NCI-H2081 treated with DMSO at 0.1 percent for 48 hours (cell line): ENCODE measurements at places on chromosomes 3 and 15.

DNA sequence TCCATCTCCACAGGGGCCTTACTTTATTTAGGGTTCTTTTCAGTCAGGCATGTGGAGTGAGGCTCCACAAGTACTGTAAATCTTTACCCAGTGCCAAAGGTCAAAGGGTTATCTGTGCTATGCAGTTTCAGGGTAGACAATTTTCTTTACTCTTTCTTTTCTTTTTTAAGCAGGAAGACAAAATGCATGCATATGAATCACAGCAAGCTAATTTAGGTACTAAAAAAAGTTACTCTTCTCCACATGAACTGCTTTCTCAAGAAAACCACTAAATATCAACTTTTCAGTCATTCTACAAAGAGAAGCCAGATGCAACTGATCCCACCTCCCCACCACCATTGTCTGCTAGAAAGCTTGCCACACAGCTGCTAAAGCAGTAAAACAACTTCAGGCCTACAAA lies 73.3 kb upstream of the PYGO1 start:
- no peak for DNase-seq

DNA sequence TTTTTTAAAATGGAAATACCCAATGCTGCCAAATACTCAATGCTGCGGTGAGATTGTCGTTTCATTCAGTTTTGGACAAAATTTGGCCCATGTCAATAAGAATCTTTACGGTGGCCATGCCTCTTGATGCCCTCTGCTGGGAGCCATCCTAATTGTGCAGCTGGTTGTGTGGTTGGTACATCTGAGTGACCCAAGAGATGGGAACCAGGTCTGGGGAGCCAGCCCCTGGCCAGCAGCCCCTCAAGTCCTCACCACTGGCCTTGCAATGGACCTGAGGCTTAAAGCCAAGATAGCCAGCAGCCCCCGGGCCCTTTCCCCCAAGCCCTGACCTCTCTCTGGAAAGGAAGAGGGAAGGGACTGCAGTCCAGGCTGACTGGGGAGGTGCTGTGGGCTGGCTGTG lies 36.4 kb upstream of the ESYT3 start:
- DNase-seq: no peak

DNA sequence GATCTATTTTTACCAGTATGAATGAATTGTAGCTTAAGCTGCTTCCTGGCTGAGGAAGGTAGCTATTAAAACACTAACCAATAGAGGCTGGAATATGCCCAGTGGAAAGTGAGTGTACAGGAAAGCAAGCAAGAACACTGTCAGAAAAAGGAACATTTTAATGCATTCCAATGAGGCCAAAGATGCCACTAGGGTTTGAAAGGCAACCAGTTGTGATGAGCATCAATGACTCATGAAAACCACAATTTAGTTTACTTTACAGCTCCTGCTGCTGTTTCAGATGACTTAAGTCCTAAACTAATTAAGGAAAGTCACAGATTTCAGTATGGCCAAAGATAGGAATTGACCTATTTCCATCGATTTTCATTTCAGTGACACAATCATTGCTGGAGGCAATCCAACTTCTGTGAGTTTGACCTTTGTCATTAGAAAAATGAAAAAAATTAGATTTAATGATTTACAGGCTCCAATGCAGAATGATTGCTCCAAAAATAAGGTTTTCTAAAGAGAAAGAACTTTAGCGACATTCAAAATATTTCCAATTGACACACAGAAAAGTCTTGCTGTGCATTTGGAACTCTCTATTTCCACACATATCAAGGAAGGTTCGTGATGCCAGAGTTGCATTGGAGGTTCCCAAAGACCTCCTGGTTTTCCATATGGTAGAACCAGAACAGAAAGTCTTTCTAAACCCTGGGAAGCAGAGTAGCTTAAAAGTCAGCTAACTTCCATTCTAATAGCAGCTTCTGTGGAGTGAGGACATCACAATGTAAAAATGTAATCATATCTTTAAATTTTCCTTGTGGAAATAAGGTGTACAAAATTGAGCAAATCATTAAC lies 103.0 kb downstream of the SUCNR1 start:
- DNase-seq: no peak

- DNase-seq: no peak
These were observed 151.8 kb upstream of the HES1 start for GRCh38 chr3:193983846-193984818.

GRCh38 chr15:28003302-28004037 lies 95.6 kb downstream of the OCA2 start:
- DNase-seq: no peak

DNA sequence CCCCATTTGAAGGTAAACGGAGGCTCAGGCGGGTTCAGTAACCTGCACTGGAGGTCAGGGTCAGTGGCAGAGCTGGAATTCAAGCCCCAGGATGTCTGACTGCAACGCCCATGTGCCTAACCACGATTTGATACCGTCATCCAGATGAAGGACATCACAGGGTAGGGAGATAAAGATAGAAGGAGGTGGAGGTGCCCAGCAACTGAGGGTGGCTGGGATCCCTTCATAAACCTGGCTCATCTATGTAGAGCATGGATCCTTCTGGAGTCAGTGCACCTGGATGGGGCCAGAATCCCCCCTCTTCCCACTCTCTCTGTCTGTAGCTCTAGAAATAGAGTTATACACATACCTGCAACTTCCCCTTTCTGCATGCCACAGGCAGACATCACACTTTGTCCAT lies 41.3 kb downstream of the GOLGA8S start:
- no peak for DNase-seq

GRCh38 chr3:76643623-76644304 lies 396.1 kb upstream of the ROBO2 start:
- DNase-seq: no peak
